ENCODE measurements at places on chromosomes 7 and 10.
A peak's percentile ranks its signal among the peaks of the same experiment; 100 is the strongest.

DNA sequence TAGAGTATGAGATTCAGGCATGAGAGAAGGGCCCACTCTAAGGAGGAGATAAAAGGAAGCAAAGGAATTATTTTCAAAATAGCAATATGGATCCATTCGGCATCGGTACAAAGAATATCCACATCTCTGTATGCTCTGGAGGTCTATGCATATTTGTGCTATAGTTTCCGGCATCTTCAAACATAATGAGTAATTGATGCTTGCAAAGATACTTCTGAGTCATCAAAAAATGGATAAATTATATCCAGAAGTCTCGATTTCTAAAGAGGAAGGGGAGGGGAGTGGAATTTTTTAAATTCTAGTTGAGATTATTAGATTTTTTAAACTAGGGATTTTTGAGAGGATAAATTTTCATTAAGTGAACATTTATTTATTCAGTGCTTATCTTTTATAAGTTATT is 72.9 kb upstream of the KIAA1217 start:
- no peak for DNase-seq

DNA sequence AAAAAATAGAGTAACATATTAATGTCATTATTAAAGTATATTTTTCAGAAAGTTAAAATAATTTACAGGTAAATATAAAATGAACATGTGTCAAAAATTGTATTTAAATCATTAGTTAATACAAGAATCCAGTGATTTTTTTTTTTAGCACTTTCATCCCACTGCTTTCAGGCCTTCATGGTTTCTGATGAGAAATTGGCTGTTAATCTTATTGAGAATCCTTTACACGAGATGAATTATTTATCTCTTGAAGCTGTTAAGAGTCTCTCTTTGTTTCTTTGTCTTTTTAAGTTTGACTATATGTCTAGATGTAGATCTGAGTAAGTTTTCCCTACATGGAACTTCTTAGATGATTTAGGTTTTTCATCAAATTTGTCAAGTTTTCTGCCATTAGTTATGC is 578.5 kb upstream of the KCND2 start:
- no peak for DNase-seq

GRCh38 chr7:277228-277627 is 12.7 kb upstream of the FOXL3 start:
- peak; percentile 25 for DNase-seq

DNA sequence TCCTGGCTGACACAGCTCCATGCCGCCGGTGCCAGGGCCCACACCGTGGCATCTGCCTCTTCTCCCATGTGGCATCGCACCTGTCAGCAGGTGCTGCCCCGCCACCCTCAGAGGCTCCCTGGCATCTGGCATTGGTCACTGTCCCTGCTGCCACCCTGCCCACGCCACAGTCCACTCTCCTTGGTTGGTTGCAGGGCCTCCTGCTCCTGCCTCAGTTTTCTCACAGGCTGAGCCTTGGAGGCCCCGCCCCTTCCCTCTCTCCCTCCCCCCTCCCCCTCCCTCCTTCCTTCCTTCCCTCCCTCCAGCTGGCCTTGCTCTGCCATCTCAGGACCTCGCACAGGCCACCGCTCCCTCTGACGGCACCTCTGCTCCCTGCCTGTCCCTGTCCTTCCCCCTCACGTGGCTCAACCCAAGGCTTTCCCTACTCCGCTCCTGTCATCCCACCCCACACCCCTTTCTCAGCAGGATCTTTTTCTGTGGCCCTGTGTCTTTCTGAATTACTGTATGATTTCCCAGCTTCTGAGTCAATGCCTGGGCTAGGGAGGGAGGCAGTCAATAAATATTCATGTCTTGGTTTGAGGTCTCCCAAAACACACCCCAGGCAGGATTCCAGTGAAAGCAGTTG is 87.4 kb downstream of the INPP5A start:
- no peak for DNase-seq

GRCh38 chr7:22200238-22200637 is 156.7 kb downstream of the RAPGEF5 start:
- DNase-seq: no peak

GRCh38 chr10:5945561-5946418 is 31.6 kb downstream of the IL15RA start:
- DNase-seq: peak; percentile 77
